ENCODE measurements at places on chromosomes 5 and 9.

DNA sequence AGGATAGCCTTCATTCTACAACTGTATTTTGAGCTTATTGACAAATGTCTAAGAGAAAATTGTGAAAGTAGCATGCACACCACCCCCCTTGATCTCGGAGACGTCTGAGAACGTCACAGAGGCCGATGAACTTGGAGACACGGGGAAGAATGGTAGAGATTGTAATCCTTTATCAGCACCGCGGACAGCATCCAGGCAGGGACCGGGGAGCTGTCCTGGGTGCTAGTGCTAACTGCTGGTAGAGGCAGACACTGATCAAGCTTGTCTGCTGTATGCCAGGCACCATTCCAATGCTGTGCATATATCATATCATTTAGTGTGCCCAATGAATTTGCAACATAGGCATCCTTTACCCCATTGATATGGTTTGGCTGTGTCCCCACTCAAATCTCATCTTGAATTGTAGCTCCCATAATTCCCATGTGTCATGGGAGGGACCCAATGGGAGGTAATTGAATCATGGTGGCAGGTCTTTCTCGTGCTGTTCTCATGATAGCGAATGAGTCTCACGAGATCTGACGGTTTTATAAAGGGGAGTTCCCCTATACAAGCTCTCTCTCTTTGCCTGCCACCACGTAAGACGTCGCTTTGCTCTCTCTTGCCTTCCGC lies 98.8 kb downstream of the LHX2 start:
- DNase-seq: peak; percentile 79

- DNase-seq: no peak
Observed at GRCh38 chr9:110207071-110207641, 803 bp downstream of the C9orf152 start.

- peak; percentile 52 for DNase-seq
Observed at GRCh38 chr9:136662656-136663581, at the start of gene EGFL7. Gene EGFL7, plus strand, starts transcription at chr9:136662916. Its CDS starts 5,367 bp downstream, at chr9:136668283.

- DNase-seq: peak; percentile 58
Observed at GRCh38 chr5:78647351-78647818, 1.2 kb downstream of the LHFPL2 start.

- peak; percentile 72 for DNase-seq
Observed at GRCh38 chr5:148145916-148146315, 22.4 kb upstream of the SPINK14 start.

GRCh38 chr5:146079695-146080373 lies 25.5 kb downstream of the PLAC8L1 start:
- peak; percentile 47 for DNase-seq

GRCh38 chr5:154138701-154139100 lies 51.8 kb upstream of the GALNT10 start:
- DNase-seq: peak; percentile 79

DNA sequence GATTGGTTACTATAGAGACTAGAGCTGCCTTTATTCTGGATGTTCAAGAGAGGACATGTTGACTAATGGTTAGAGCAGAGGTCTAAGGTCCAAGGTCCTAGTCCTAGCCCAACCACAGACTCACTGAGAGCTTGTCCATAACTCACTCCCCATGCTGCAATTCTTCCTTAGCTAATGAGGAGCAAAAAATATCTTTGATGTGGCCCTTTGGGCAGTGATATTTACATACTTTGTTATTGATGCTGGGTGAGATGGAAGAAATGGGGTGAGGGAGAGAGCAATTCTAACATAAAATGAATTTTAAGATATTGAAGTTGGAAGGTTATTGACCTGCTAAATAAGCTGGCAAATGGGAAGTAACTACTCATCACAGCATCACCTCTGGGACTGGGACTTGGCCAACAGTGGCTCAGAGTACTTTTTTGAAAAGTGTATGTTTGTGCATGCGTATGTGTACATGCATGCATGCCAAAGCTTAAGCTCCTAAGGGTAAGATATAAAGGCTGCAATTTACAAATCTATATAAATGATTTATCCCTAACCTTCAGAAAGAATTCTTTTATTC lies 58.0 kb upstream of the ANKRD55 start:
- DNase-seq: no peak

DNA sequence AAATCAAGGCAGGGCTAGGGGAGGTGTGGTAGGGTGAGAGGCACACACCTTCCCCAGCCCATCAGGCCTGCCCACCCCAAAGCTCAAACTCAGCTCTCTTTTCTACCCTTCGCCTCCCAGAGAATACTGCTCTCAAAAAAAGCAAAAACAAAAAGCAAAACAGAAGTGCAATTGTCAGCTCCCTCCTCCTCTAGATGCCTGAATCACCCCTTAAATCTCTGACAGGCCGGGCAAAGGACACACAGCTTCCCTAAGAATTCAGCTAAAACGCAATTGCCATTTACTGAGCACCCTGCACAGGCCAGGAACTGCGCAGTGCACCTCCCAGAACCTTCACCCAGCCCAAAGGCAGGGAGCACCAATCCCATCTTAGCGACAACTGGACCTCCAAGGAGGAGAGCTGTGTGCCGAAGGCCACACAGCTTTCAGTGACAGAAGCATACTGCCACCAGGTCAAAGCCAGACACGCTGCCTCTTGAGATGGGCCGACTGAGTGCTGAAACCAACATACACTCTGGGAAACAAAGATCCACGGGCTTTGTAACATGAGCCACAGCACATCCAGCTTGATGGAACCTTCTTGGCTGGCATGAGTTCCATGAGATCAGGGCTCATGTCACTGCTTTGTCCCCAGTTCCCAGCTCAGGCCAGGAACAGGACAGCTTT lies 53.4 kb upstream of the STXBP1 start:
- DNase-seq: no peak

DNA sequence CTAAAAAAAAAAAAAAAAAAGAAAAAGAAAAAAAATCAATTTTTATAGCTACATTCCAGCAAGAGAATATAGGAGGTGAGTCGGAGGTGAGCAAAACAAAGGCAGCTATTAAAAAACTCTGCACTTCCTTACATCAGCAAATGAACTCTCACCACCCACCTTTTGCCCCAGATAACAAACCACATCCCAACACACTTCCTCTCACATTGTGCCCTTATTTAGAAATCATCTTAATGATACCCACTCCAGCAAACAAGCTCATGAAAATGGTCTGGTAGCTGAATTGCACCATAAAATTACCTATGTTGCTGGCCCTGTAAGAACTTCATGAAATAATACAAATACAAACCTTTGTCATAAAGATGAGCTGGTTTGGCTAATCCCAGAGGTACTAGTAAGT lies 82.9 kb downstream of the CEMIP2 start:
- no peak for DNase-seq

GRCh38 chr9:94097788-94098414 lies 13.6 kb downstream of the PTPDC1 start:
- peak; percentile 97 for DNase-seq

DNA sequence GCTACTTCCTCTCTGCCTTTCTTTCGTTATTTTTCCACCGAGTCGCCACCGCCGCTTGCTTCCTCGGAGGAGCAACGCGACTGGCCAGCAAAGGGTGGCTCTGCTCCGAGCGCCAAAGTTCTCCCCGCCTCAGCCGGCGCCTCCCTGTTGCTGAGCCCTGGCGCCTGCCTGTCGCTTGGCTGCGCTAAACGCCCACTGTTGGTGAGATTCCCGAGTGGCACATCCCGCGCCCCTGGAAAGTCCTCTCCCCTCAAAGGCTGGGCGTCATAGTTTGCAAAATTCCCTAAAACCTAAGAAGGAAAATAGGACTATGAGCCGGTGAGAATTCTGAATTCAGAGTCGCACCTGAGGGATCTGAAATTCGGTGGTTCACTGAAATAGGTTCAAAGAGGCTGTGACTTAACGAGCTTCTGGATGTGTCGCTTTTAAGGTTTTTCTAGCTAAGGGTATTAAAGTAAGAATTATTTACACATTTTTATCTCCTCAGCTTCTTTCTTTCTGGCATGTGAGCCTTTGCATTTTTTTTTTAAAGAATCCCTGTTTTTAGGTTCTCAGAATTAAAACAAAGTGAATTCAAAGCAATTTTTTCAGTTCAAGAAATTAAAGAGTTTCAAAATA lies at the start of gene GRIN3A:
Gene GRIN3A (minus strand): TSS at position 82 of the 618 bp plus-strand sequence. CDS start 668 bp downstream, outside the sequence.
- peak; percentile 21 for DNase-seq

- DNase-seq: no peak
Observed at GRCh38 chr5:1270933-1271914, 23.6 kb downstream of the TERT start.

DNA sequence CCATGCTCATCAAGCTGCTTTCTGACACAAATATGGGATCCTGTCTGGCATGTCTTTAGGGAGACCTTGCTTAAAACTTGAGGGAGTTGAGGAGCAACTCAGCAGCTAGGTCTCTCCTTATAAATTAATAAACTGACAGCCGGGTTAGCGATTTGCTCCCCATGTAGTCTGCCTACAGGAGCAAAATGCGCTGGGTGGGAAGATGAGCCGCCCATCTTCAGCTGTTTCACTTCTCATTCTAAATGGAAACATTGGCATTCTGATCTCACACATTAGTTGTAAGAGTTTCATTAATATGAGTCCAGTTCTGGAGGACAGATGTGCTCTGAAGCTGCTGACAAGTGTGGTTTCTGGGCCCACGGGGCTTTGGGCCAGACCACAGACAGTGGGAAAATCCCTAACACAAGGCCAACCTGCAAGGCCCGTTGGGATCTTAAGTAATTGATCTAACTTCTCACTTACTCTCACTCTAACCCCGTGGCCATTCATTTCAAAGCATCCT lies 197.0 kb downstream of the MCTP1 start:
- DNase-seq: peak; percentile 24

DNA sequence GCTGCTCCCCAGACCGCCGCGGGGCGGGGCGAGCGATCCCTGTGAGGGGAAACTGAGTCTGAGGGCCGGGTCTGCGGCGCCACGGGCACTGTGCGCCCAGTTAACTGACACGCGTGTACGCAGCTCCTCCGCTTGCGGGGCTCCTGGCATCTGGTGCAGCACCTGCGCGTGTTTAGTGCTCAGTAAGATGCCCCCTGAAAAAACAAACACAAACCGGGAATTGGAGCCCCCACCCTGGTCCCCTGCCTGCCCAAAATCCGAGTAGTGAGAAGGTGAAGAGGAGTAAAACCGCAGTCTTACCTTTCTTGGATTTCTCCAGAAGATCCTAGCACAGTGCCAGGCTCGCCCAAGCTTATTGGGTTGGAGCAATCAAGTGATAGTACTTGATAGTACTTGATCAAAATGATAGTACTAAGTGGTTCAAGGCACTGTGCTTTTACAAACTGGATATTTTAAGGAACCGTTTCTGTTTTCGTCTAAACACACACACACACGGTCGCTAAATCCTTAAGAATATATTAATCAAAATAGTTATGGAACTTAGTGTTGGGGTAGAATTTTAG lies 2.7 kb upstream of the TRAF1 start:
- no peak for DNase-seq

- DNase-seq: no peak
Observed at GRCh38 chr5:18797222-18797621, 1163.0 kb downstream of the TAF11L14 start.

DNA sequence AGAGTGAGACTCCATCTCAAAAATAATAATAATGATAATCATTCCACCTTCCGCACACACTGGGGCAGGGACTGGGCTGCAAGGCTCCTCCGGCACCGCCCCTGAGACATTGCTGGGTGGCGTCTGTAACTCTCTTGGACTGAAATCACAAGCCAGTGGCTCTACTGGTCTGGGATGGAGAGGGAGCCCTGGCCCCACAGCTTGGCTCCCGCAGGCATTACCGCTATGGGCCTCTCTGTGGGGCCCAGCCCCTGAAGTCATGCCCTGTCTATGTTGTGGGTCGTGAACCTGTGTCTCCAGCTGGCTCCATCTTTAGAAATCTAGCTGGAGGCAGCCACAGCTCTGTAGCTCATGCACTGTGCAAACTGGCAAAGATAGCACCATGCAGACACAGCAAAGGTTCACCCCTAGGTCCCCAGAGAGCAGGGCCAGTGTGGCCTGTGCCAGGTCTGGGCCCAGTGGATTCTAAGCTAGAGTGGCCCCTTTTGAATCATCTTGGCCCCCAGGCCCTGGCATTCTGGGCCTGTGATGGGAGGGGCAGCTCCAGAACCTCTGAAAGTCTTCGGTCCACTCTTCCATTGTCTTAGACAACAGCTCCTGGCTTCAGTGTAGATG lies 36.1 kb upstream of the COL5A1 start:
- DNase-seq: no peak

DNA sequence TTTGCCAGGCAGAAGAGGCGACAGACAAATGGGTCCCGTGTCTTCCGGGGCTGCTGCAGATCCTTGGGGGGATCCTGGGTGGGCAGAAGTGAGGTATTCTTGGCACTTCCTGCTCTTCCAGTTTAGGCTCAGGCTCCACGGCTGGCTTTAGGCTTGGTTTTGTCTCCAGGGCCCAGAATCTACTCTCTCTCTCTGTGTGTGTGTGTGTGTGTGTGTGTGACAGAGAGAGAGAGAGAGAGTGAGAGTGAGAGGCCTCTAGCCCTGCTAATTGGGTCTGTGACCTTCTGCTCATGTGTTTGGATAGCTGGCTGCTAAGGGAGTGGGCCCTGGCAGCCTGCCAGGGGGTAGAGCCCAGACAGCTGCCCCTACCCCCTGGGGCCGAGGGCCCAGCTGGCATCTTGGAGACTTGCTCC lies 39.3 kb downstream of the CRB2 start:
- DNase-seq: no peak

GRCh38 chr9:26983340-26983739 lies 22.1 kb downstream of the LRRC19 start:
- DNase-seq: no peak
